ENCODE measurements at places on chromosomes 7 and 10.

- DNase-seq, result no peak
These were observed 99.5 kb downstream of the HIP1 start for GRCh38 chr7:75639071-75639885.

DNA sequence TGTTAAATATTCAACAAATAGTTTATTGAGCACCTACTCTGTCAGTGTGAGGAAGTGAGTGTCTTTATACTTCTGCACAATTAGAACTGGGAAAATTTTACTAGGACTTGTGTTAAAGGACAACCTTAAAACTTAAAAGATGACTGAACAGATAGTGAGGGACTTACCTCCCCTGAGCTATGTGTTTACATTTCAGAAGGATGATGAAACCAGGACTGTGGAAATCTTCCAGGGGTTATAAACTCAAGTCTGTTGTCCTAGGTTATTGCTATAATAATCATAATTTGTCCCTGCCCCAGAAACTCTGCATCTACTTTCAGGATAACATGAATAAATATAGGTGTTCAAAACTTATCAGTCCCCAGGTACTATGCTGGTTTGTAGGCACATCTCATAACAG is 261.0 kb upstream of the MKLN1 start:
- DNase-seq, result no peak

- DNase-seq, result no peak
These were observed 102.0 kb upstream of the HDAC9 start for GRCh38 chr7:18393465-18394118.

DNA sequence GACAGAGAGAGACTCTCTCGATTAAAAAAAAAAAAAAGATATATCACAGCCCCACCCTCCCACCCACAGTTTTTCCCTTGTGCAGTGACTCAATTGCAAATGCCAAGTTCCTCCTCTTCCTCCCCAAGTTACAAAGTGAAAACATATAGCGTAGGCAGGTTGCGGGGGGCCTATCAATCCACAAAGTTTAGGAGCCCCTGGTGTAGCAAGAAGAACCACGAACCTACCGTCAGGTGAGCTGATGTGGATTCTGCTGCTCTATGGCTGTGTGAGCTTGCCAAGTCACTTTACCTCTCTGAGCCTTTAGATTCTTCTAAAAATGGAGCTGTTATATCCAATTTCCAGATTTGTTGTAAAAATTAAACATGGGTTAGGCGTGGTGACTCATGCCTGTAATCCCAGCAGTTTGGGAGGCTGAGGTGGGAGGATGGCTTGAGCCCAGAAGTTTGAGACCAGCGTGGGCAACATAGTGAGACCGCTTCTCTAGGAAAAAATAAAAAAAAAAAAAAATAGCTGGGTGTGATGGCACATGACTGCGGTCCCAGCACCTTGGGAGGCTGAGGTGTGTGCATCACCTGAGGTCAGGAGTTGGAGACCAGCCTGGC is 8.2 kb upstream of the RHBDD2 start:
- no peak for DNase-seq

- no peak for DNase-seq
These were observed 48.7 kb downstream of the OAT start for GRCh38 chr10:124369986-124370385.

- DNase-seq, result no peak
These were observed at the start of gene SFRP4 for GRCh38 chr7:37916673-37917660. TSS of gene SFRP4 (minus strand) at chr7:37916817. CDS start at chr7:37916537, 280 bp downstream.

- DNase-seq, result no peak
These were observed 3.9 kb upstream of the INA start for GRCh38 chr10:103273041-103273441.

DNA sequence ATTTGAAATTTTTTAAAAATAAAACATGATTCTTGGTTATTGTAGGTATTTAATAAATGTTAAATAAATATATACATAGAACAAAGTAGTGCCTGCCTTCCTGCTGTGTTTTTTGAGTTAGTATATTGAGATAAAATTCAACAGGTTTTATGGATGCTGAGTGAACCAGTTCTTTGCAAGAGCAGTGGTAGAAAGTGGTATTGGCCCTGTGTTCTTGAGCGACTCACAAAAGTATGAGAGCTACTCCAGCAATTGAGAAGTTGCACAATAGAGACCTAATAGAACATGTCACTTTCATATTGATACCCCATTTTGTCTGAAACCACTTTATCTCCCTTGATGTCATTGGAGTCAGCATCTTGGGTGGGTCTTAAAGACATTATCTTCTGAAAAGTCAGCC is 32.6 kb upstream of the GJD4 start:
- DNase-seq, result no peak

- no peak for DNase-seq
These were observed 608 bp downstream of the ENTPD7 start for GRCh38 chr10:99659868-99660366.

DNA sequence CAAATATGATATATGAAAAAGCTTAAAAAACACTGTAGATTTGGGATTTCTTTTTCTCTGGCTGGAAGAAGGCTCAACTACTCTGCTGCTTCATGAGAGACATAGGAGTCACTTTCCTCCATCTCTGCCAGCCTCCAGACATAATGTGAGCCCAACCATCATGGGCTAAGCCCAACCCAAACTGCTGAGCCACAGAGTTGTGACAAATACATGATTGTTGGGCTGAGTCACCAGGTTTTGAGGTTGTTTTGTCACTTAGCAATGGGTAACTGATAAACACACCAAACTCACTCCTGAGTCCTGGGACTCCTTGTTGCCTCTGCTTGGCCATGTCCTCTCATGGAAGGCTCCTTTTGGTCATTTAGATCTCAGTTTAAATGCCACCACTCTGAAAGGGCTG is 381.8 kb upstream of the FZD8 start:
- DNase-seq, result no peak

DNA sequence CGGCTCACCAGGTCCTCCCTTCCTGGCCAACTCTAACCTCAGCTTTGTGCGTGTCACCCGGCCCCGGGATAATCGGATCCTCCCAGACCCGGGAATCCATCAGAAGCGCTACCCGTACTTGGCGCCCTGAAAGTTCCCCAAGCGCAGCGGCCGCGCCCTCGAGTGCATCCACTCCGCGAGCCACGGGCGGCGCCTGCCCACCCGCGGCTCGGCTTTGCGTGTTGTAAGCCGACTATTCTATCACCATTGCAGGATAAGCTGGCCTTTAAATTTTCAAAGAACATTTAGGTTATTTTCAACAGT is 35.7 kb upstream of the EBLN1 start:
- no peak for DNase-seq

GRCh38 chr7:155971180-155971770 is 159.0 kb upstream of the SHH start:
- no peak for DNase-seq

DNA sequence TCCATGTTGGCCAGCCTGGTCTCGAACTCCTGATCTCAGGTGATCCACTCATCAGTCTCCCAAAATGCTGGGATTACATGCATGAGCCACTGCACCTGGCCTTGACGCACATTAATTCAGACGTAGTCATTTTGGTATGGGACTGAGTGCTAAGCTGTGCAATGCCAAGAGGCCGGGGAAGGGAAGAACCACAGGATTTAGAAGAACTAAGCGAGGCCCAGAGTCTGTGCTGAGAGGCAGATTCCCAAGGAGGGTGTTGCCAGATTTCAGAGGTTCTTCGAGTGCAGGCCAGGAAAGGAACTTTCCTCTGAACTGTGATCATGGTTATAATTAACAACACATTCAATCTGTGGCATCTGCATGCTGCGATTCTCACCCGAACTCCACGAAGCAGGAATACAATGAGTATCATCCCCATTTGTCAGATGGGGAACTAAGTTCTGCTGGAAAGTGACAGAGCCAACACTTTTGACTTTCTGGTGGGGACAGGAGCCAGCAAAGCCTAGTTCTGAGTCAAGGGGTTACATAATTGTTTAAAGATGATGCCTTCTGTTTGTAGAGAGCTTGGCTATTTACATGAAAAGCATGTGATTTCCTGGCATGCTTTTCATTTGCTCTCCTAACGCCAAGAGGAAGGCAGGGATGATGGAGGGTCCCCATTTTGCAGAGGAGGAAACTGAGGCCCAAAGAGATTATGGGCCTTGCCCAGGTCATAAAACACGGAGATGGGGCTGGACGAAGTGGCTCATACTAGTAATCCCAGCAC is 6.2 kb upstream of the ZAN start:
- DNase-seq, result no peak

DNA sequence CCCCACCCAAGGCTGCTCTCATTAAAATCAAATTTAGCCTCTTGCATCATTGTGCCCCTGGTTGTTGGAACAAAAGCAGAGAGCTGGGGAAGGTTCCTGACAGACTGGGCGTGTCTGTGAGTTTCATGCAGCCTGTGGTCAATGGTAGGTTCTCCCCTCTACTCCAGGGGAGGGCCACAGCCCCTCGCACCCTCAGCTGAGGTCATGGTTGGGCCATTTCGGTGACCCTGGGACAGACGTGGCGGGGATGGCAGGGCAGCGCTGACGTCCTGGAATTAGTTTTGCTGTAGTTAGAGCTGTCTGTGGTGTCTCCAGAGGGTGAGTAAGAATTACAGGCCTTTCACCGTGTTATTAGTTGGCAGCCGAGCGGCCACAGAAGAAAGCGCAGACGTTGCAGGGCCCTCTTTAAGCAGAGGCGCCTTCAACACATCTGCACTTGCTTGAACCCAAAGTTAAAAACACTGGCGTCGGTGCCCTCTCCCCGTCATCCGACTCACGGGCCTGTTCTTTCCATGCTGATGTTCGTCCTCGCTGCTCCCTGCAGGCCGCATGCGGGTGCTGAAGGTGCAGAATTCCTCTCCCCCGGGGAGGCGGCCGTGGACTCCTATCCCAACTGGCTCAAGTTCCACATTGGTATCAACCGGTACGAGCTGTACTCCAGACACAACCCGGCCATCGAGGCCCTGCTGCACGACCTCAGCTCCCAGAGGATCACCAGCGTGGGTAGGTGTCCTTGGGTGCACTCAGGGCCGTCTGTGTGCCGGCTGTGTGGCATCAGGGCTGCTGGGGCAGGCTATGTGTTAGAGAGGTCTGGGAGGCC is 2.8 kb downstream of the FAM20C start:
- no peak for DNase-seq

GRCh38 chr7:17304926-17305325 is 6.5 kb downstream of the AHR start:
- no peak for DNase-seq

GRCh38 chr7:41232086-41232485 is 470.8 kb downstream of the INHBA start:
- no peak for DNase-seq

GRCh38 chr7:81657551-81657950 is 112.3 kb downstream of the HGF start:
- no peak for DNase-seq

DNA sequence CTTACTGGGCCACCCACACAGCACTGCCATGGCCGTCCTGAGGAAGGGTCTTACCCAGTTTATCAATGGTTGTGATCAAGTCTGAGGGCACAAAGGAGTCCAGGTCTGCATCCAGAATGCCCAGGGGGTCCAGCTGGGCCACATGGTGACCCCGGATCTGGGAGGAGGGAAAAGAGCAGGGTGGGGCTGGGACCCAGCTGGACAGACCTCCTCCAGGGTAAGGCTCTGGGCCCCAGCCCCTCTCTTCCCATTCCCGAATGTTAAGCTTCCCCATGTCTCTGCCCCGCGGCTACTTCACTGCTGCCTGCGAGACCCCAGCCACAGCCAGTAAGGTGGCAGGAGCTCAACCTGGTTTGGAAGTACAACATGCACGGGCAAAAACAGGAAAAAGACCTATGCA is 9.5 kb downstream of the OGDHL start:
- DNase-seq, result no peak

DNA sequence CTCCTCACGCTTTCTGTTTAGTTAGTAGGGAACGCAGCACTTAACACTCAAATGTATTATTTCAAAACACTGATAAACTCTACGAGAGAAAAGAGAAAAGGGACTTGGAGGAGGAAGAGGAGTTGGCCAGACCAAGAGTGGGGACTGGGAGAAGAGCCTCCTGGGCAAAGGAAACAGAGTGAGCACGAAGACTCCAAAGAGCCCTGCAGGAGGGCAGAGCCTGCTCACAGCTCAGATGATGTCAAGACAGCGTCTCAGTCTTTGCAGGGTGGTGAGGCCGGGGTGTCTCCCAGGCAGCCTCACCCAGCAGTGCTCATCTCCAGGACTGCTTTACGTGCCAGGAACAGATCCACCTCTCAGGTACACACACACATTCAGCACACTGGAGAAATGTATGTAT is 41.2 kb downstream of the CYTH3 start:
- no peak for DNase-seq

DNA sequence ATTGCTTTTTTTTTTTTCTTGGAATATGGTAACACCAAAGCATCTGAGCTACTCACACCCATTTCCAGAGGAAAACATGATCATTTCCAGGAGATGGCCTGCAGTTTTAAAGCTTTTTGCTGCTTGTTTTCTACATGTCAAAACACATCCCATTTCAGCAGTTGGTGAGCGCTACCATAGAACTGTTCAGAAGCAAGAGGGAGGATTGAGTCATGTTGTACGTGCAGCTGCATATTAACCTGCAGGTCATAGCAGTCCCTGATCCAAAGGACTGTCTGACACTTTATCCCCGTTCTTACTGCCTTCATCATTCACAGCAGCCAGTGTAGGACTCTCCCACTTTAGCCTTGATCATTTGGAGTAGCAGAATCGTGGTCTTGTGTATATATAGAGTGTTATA is 124.6 kb downstream of the AUTS2 start:
- DNase-seq, result no peak

DNA sequence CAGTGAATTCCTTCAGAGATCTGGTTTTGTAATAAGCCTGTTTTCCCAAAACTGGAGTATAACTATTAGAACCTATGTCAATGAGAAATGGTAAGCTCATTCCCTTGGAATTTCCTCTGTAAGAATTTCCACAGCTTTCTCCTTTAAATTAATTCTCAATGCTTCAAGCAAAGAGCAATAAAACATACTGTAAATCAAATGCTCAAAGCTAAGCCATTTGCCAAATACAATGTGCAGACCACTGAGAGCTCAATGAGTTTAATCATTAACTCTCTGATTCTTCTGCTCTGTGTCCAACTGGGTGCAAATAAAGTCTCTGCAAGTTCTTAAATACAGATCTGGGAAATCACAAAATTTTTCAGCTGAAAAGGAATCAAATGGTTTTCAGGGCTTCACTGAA is 227.6 kb upstream of the IMMP2L start:
- no peak for DNase-seq

GRCh38 chr10:129950676-129951075 is 13.4 kb downstream of the EBF3 start:
- DNase-seq, result no peak

GRCh38 chr7:159209429-159209828 is 64.8 kb upstream of the VIPR2 start:
- no peak for DNase-seq

- no peak for DNase-seq
These were observed 19.3 kb downstream of the ELMO1 start for GRCh38 chr7:37429435-37429791.

GRCh38 chr7:157474685-157475084 is 137.9 kb downstream of the DNAJB6 start:
- no peak for DNase-seq

All from esophagus squamous epithelium (tissue), 5 donors.